ENCODE measurements at places on chromosomes 16 and 17.

- no peak overlapping the region for H3K4me3 ChIP-seq
- no peak overlapping the region for H3K27ac ChIP-seq
- no peaks in the 10 kb centered on the region for H3K36me3 ChIP-seq
- no peaks in the 10 kb centered on the region for H3K4me1 ChIP-seq
These were observed 221.7 kb upstream of the HSBP1 start for GRCh38 chr16:83586036-83586435.

DNA sequence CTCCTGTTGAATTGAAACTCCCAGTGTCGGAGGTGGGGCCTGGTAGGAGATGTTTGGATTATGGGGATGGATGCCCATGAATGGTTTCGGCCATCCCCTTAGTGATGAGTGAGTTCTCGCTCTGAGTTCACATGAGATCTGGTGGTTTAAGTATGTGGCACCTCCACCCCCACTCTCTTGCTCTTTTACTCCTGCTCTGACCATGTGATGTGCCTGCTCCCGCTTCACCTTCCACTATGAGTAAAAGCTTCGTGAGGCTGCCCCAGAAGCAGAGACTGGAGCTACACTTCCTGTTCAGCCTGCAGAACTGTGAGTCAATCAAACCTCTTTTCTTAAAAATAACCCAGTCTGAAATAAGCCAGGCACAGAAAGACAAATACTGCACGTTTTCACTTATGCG lies 512.4 kb downstream of the HS3ST4 start:
- H3K27me3 ChIP-seq, result no peaks in the 10 kb centered on the region
- no peak overlapping the region for H3K4me3 ChIP-seq
- DNase-seq, result no peak
- no peak overlapping the region for H3K27ac ChIP-seq
- no peaks in the 10 kb centered on the region for H3K36me3 ChIP-seq

- H3K36me3 ChIP-seq, result no peaks in the 10 kb centered on the region
- H3K4me1 ChIP-seq, result peaks cover 24% of the 10 kb centered on the region
- peak overlapping the region; percentile 45 for H3K27ac ChIP-seq
- no peaks in the 10 kb centered on the region for H3K27me3 ChIP-seq
- H3K4me3 ChIP-seq, result peak overlapping the region; percentile 12
These were observed 160.4 kb downstream of the ABCA8 start for GRCh38 chr17:68794636-68795434.

DNA sequence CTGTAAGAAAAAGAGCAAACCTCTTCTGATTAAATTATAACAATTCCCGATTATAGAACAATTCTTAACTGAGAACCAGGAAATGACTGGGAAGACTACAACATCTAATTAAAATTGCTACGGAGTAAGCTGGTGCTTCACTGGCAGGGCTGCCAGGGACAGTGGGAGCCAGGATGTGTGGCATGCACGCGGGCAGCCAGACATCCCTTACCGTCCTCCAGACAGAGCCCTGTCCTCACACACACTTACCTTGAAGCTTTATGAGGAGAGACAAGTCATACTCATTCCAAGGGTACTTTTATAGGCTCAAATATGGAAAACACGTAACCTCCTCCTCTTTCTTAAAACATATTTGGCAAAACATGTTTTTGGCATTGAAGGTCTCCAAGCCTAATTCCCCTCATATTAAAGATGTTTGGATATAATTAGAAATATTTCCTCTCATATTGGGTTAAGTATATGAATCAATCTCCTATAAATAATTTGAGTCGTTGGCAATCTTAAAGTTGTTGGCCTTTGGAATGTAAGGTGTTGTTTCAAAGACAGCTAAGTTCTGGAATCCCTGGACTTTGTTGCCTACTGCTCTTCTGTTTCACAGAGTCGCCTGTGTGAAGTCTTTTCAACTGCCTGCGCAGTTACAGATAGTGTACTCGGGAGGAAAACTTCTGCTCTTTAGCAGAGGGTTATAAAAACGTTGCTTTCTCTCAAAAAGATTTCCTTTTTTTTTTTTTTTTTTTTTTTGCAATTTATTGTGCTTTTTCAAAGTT lies at the start of gene MYH1:
Gene MYH1, minus strand, starts transcription at position 272 of the 767 bp plus-strand sequence. CDS start 1,900 bp downstream, outside the sequence.
- no peaks in the 10 kb centered on the region for H3K27me3 ChIP-seq
- no peak within 1 kb of the TSS for H3K27ac ChIP-seq
- no peaks in the 10 kb centered on the region for H3K36me3 ChIP-seq
- no peak for DNase-seq
- H3K4me1 ChIP-seq, result no peaks in the 10 kb centered on the region

- no peak overlapping the region for H3K27ac ChIP-seq
- H3K4me1 ChIP-seq, result no peaks in the 10 kb centered on the region
- H3K36me3 ChIP-seq, result peaks cover 39% of the 10 kb centered on the region
- H3K27me3 ChIP-seq, result no peaks in the 10 kb centered on the region
- H3K4me3 ChIP-seq, result no peak overlapping the region
These were observed 30.2 kb upstream of the PHLPP2 start for GRCh38 chr16:71754652-71755051.

DNA sequence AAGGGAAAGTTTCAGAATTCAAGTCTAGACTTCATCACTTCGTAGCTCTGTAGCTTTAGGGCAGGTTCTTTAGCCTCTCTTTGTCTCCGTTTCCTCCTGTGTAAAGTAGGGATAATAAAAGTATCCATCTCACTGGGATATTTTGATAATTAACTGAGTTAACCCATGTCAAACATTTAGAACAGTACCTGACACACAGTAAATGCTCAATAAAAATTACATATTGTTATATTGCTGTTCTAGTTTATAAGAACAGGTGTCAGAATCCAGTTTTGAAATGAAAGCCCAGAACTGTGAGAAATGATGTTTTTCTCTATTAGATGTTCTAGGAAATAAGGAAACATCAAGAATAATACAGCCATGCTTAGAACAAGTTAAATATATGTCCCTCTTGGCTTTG lies 4.3 kb downstream of the MOSMO start:
- H3K27ac ChIP-seq, result no peak overlapping the region
- no peak overlapping the region for H3K4me3 ChIP-seq
- H3K4me1 ChIP-seq, result peaks cover 29% of the 10 kb centered on the region

GRCh38 chr17:18248300-18248731 lies 10.2 kb downstream of the FLII start:
- no peak overlapping the region for H3K4me3 ChIP-seq
- H3K4me1 ChIP-seq, result peaks cover 10% of the 10 kb centered on the region
- H3K27me3 ChIP-seq, result no peaks in the 10 kb centered on the region
- H3K27ac ChIP-seq, result peak overlapping the region; percentile 32
- peak; percentile 58 for DNase-seq
- H3K36me3 ChIP-seq, result peaks cover 98% of the 10 kb centered on the region

Data from upper lobe of left lung (tissue), 6 donors.